ENCODE measurements at places on chromosomes 16 and 17.

GRCh38 chr17:7064261-7064660, 15.8 kb downstream of the CLEC10A start:
- DNase-seq, result no peak

DNA sequence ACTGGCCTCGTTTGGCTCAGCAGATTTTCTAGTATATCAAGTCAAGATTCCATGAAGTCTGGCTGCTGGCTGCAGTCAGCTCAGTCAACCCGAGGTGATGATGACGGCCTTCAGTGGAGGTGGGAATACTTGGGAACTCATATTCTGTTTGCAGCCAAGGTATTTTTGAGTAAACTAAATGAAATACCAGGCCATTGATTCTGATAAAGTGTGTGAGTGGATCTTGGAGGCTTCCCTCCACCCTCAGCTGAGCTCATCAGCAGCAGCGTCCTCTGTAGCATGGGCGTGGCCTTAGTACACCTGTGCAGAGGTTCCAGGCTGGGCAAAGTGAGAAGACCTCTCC, 22.0 kb upstream of the TACO1 start:
- DNase-seq, result no peak

DNA sequence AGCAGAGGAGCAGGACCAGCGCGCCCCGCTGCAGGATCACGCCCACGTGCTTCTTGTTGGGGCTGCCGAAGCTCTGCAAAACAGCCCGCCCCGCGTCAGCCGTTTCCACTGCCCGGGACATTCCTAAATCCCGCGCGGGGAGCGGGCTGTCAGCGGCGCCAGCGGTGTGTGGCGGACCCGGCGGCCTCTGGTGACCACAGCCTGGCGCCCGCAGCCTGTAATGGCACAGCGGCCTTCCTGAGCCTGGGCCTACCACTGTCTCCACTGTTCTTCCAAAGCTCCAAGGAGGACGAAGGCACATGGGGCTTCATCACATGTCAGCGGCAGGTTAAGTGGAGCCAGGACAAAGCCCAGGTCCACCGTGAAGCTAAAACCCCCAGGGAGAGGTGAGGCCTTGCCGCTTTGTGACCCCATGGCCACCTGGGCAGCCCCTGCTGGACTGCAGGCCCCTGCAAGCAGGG, 2.5 kb downstream of the SLC47A2 start:
- no peak for DNase-seq

- DNase-seq, result no peak
Observed at GRCh38 chr16:88703486-88704309, 2.5 kb downstream of the RNF166 start.

Measured in NCI-H1105 (cell line).